ENCODE measurements at places on chromosomes 1 and 21.

DNA sequence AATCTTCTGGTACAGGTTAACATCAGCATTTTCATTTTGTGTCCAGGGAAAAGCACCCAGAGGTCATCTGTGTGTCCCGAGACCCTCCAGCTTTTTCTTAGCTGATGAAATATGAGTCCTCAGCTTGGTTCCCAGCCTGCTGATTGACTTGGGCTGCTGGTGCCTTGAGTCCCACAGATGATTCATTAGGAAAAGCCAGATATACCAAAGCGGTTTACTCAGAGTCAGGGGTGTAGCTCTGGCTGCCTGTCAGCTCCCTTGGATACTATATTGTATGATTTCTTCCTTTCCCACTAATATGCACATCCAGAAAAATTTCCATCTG, 43.7 kb upstream of the MAB21L3 start:
- no peak for DNase-seq

GRCh38 chr1:222251847-222252246, 296.1 kb downstream of the HHIPL2 start:
- DNase-seq: no peak

- DNase-seq: no peak
Measured at GRCh38 chr1:64917907-64918306, 48.4 kb downstream of the JAK1 start.

GRCh38 chr1:221182791-221183533, 303.7 kb downstream of the HLX start:
- no peak for DNase-seq

DNA sequence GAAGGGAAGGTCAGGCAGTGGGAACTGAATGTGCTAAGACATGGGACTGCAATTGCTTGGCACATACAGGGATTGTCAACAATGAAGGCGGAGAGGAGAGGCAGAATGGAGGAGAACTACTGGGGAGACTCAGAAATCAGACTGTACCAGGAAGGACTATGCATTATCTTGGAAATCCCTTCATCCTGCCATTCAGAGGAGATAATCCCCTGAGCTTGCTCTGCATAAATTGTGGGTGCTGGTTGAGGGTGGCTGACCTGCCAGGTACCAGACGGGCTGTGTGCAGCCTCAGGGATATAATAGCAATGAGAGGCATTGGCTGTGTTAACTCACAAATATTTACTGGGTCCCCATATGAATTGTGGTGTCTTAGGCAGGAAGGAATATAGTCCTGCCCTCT, 5.0 kb upstream of the TRABD2B start:
- no peak for DNase-seq

GRCh38 chr1:20615946-20616846, 17.1 kb upstream of the PINK1 start:
- no peak for DNase-seq

DNA sequence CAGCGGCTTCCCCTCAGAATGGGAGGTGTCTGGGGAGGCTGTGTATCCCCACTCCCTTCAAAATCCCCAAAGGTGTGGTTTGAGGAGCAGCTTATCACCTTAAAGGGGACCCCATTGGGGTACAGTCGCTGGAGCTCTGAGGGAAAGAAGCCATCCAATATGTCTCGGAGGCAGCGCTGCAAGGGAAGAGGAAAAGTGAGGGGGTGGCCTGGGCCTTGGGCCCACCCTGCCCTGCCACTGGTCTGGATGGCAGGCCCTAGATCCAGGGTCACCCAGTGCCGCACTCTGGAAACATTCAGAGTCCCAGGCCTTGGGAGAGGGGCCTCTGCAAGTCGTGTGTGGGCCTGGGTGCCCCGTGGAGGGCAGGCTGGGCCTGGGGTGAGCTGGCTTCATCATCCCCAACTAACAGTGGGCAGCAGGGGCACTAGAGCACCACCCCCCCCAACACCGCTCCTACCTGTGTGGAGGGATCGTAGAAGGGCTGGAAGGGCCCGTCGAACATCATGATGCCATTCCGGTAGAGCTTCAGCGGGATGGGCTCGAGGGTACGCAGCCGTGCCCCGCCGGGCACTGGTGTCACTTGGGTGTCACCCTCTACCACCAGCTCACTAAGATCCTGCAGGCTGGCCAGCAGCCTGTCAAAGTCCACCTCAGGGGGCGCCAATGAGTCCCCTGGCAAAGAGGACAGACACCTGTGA, 5.6 kb downstream of the SH3BGRL3 start:
- DNase-seq: peak; percentile 72

GRCh38 chr1:1230656-1231399, 973 bp downstream of the SDF4 start:
- DNase-seq: no peak

DNA sequence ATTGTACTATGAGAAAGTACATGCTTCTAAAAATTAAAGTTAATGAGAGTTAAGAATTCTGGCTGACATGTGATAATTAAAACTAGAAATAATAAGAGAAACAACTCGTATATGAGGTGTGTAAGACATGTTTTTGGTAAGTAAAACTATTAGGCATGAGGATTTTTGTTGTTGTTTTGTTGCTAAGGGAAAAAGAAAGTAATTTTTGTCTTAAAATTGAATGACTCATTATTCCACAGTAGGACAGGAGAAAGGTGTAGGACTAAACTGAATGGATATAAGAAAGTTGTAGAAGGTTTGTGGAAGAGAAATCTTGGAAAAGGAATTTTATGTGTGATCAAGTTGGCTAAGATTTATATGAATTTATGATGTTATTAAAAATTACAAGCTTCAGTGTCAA, 54.8 kb downstream of the TBX19 start:
- DNase-seq: no peak

GRCh38 chr1:218701131-218701530, 356.0 kb downstream of the TGFB2 start:
- no peak for DNase-seq

DNA sequence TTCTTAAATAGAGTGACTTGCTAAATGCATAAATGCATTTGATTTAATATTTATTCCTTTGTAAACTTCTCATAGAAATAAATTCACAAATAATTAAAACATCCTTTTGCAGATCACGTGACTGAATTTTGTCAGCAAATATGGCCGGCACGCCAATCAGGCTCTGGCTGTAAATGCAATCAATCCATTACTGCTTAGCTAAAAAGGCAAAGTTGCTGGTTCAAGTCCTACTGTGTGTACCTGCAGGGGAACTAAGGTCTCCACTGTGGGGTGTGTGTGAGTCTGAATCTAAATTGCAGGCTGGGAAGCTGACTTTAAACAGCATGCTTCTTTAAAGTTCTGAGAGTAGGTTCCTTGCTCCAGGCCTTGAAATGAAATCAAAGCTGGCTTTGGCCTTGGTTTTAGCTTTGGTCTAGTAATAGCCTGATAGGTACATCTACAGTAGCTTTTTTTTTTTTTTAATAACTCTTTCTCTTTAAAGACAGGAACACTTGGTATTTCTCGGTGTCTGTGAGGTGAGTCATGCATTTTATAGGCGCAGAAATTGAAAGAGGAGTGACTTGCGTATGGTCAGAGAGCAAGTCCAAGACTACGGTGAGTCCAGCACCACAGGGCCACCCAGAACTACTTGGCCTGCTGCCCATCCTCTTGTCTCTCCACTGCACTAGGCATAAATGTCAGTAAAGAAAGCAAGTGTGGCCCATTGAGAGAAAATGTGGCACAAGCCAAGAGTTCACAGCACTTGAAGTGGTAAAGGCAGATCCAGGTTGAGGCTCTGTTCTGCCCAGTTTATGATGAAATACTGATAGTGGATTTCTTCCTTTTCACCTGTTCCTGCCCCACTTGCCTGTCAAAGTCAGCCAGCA, 36.2 kb upstream of the LYST start:
- no peak for DNase-seq

DNA sequence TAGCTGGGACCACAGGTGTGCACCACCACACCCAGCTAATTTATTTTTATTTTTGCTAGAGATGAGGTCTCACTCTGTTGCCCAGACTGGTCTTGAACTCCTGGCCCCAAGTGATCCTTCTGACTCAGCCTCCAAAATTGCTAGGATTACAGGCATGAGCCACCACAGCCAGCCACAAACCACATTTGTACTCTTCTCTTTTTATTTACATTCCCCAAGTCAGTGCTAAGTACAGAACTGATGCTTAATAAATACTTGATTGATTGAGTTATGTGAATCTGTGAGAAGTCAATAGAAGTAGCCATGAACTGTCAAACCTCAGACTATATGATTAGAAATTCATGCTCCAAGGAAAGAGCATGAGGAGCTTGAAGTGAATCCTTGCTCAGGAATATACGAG, 48.5 kb upstream of the S1PR1 start:
- DNase-seq: no peak

- no peak for DNase-seq
Measured at GRCh38 chr1:17008208-17008855, 3.4 kb downstream of the ATP13A2 start.

DNA sequence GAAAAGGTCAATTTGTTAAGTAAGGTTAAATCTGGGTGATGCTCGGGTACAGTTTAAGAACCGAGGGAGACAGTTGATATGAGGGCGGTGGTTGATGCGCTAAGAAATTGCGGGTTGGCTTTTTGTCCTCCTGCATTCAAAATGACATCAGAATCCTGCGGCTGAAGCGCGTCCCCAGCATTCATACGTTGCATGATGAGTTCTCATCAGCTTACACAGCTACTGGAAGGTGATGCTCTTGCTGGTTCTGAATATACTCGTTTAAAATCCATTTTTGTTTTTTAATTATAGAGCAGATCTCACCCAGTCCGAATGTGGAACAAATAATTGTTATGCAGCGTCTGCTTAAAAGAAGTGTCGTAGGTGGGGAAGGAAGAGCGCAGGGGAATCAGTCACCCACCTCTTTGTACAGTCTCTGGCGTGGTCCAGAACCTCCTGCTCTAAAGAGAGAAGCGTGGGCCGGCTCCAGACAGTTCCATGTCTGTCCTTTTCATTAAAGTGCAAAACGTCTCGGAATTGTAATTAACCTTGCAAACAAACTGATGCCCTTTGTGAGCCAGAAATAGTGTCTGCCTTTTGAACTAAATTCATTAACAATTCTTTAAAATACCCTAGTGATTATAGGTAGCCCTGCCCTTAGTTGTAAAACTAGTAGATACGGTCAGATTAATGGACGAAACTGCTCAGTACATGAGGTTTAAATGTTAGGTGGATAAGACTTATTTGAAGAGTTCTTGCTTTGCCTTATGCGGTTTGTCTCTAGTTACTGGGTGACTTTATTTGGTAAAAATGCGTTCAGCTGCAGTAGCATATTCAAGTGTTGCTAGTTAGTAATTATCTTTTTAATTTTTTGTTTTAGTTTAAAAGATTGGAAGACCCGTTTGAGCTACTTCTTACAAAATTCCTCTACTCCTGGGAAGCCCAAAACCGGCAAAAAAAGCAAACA, 741 bp downstream of the RGS2 start:
- no peak for DNase-seq

DNA sequence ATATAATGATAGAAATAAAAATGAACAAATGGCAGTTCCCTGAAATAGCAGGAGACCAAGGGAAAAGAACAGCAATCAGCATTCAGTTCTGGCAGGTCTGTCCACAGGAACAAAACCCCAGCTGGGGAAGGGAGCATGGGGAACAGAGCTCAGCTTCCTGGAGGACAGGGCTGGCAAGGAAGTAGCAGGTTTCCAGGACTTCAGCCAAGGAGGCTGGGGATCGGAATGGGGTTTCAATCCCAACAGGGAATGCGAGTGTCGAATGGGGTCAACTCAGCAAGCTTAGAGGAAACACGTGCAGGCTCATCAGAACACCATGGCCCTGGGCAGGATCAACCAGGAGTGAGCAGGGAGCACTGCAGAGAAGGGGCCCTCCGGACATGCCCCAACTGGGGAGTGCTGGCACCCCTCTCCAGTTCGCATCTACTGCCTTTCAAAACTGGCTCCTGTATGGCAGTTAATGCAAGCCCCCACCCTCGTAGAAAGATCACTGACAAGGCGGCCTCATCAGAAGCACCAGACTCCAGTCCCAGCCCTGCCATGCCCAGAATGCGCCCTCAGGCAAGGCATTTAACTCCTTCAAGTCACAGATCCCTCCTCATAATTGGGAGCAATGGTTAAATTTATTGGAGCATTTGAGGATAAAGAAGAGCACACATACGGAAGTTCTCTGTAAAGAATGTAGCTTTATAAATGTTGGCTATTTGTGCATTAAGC, 72.4 kb downstream of the SEC16B start:
- no peak for DNase-seq

- DNase-seq: peak; percentile 92
Measured at GRCh38 chr21:45478115-45478801, 64.0 kb downstream of the SLC19A1 start.

DNA sequence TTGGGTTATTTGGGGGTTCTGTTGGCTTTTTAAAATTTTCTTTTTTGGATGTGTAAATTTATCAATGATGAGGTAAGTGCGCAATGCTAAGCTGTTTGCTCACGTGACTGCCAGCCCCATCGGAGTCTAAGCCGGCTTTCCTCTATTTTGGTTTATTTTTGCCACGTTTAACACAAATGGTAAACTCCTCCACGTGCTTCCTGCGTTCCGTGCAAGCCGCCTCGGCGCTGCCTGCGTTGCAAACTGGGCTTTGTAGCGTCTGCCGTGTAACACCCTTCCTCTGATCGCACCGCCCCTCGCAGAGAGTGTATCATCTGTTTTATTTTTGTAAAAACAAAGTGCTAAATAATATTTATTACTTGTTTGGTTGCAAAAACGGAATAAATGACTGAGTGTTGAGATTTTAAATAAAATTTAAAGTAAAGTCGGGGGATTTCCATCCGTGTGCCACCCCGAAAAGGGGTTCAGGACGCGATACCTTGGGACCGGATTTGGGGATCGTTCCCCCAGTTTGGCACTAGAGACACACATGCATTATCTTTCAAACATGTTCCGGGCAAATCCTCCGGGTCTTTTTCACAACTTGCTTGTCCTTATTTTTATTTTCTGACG, 3.1 kb downstream of the OLIG2 start:
- DNase-seq: no peak

DNA sequence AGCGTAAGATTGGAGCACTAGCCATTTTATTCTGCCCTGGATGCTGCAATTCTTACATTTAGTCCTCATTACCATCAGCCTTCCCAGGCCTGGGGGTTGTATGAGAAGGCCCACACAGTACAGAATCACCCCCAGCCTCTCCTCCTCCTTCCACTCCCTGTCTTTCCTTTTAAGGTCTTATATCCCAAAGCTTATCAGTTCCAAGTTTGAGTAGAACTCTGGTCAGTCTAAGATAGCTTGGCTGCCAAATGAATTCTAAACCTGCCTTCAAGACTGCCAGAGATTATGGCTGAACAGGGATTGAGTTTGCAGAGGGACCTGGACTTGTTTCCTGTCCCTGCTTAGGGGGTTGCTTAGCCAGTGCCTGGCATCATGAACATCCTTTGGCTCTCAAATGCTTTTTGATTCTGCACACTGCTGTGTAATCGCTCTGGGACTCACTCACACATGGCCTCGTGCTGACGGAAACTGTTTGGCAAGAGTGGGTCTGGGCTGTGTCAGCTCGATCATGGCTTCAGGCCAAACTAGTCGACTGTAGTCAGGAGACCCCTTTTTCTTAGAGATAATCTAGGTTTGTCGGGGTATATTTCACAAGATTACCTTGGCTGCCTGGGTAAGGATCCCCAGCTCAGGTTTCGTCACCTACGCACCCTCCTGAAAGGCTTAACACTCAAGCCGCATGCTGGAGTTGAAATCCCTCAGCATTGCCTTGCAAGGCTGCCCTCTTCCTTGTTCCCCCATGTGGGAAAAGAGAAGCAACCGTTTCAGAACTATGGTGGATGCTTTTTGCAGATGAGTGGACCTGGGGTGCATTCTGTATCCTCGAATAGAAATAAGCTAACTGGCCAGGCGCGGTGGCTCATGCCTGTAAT, 252.6 kb downstream of the NFIA start:
- no peak for DNase-seq

All from activated CD8-positive, alpha-beta memory T cell treated with anti-CD3 and anti-CD28 coated beads for 24 hours (primary cell).